ENCODE measurements at places on chromosomes 3 and 15.

DNA sequence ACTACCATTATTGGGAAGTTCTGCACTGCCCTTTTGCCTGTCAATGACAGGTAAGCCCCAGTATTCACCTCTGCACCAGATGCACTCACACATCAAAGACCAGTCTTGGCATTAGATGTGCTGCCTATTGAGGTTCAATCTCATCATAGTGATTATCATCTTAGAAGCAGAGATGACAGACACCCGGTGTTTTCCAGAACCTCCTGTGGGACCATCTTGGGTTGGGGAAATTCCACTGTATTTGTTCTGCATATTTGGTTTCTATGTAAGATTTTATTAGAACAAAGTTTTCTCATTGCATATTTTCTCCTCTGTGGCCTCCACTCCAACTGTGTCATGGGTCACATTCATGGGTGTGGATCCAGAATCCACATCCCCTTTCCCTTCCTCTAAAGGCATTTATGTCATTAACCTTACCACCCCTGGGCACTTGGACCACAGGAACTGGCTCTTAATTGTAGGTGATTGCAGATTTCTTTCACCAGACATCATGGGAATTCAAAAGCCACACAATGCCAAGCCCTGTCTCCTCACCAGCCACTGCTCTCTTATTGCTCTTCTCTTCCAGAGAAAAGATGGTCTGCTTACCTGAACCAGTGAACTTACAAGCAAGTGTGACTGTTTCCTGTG lies 31.2 kb downstream of the PLA1A start:
- DNase-seq, result no peak

DNA sequence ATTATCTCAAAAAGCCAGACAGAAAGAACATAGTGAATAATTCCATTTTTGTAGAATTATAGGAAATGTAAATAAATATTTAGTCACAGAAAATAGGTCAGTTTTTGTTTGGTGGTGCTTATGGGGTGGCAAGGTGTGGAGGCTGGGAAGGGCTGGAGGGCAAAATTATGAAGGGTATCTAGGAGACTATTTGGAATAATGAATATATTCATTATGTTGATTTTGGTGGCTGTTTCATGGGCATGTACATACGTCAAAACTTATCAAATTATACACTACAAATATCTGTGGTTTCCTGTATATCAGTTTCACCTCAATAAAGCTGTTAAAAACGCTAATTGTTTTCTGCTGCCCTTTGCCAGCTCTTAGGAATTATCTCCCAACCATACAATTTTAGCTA lies 298.7 kb upstream of the GOLIM4 start:
- no peak for DNase-seq

DNA sequence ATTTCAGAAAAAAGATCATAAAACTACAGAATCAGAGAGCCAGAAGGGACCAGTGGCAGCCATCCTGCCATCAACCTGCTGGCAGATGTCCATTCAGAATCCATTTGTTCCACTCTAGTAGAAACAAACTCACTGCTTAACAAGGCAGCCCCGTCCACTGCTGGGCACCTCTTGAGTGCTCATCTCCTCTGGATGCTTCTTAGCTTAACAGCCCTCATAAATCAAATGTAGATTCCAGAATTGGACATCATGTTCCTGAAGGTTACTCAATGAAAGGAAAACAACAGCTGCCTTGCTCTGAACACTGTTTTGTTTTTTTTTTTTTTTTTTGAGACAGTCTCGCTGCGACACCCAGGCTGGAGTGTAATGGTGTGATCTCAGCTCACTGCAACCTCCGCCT lies 37.3 kb downstream of the ABCC5 start:
- no peak for DNase-seq

GRCh38 chr15:93762036-93762435 lies 469.3 kb upstream of the MCTP2 start:
- no peak for DNase-seq

DNA sequence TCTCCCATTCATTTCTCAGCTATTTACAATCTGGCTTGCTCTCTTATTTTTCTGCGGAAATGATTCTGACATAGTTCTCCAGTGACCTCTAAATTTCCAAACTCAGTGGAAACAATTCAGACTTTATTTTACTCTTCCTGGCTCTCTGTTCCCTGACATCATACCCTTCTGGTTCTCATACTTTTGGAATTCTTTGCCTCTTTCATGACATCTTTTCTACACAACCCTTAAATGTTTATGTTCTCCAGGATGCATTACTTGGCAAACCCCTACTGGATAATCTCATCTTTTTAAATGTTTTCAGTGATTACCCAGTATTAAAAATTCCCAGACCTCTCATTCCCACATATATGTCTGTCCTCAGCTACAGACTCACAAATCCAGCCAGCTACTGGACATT lies 23.9 kb upstream of the PLSCR4 start:
- DNase-seq, result no peak

DNA sequence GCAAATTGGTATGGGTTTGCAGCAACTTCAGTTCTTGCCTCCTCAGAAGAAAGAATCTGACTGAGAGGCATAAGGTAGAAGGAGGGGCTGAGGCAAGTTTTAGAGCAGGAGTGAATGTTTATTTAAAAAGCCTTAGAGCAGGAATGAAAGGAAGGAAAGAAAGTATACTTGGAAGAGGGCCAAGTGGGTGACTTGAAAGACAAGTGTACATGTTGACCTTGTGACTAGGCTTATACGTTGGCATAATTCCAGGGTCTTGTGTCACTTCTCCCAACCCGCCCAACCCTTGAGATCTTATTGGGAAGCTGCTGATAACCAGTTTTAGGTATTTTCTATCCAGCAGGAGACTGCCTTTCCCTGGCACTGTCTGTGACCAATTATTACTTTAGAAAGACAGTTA lies 436.9 kb upstream of the ZNF717 start:
- DNase-seq, result no peak

GRCh38 chr3:127067116-127067910 lies 84.4 kb downstream of the PLXNA1 start:
- DNase-seq, result no peak

- DNase-seq, result no peak
Observed at GRCh38 chr3:141278196-141279076, 46.8 kb downstream of the PXYLP1 start.

DNA sequence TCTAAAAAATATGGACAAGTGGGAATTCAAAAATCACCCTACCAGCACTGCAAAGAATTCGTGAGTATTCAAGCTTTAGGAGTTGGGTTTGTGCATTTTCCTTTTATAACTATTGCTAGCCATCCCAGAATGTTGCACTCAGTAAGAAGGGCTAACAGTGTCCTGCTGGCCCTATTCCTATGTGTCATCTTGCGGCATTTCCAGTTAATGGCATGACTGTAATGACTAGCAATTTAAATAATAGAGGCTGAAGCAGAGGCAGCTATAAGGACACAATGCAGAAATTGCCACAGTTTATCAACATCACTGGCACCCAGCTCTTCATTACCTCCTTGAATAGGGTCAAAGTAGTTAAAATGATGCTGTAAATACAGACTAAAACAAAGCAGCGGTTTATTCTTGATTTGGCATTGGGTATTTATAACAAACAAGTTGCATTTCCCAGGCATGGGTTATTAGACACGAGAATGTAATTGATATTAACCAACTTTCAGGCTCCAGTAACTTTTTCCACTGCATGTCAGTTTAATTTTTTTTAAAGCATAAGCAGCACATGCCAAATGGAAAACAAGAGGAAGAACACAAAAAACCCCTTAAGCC lies 177.6 kb downstream of the FHIT start:
- DNase-seq, result no peak

GRCh38 chr15:90529011-90529370 lies 732 bp upstream of the CRTC3 start:
- DNase-seq, result no peak

GRCh38 chr3:146128179-146128578 lies 32.8 kb downstream of the PLOD2 start:
- no peak for DNase-seq

DNA sequence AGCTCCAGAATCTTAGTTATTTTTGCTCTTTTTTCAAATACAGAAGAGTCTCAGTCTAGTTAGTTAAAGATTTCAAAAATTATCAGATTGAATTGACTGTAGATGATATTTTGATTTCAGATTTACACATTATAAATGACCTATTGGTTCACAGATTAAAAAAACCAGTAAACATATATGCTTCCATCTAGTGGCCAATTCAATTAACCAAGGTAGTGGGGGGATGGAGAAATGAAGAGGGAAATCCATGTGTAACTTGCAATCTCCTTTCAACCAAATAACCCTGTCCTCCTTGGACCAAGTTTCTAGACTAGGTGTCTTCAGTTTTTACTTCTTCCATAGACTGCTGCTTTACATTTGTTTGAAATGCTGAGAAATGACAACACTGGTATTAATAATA lies 789.8 kb downstream of the ROBO1 start:
- no peak for DNase-seq
